ENCODE measurements at places on chromosomes 5 and 9.

GRCh38 chr5:13498279-13498678 is 446.2 kb downstream of the DNAH5 start:
- no peak for DNase-seq

DNA sequence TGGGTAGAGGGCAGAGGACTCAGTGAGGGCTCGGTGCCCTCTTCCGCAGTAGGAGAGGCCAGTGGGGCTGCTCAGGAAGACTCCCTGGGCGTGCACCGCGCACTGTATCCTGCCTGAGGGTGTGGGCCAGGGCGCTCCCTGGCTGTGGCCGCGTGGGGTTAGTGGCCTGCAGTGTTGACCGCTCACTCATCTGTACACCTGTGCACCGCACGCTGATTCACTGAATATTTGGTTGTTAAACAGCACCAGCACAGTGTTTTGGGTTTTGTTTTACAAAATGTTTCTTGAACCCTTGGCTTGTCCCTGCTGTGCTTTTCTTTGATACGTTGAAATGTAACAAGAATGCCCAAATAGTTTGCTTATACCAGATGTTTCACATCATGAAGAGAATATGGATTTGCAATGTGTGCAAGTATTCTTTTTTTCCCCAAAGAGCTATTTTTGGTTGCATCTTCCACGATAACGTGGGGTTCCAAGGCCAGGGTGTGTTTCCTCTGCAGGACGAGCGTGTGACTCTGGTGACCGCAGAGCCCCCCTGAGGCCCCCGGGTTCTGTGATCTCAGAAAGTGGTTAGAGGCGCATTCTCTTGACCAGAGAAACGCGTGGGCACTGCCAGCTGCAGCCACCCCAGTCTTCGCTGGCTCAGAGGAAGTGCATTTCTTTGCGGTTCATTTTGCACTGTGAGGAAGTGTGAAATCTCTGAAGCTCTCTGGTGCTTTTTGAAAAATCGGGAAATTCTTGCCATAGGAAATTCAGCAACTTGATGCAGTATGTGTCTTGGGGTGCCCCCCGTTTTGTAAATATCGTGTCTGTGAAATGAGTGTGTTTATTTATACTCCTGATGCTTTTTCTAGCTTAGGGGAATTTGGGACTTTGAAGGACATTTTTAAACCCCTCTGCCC is 46.9 kb downstream of the AHRR start:
- DNase-seq, result no peak

GRCh38 chr5:173326501-173326960 is 1.7 kb downstream of the STC2 start:
- DNase-seq, result no peak

DNA sequence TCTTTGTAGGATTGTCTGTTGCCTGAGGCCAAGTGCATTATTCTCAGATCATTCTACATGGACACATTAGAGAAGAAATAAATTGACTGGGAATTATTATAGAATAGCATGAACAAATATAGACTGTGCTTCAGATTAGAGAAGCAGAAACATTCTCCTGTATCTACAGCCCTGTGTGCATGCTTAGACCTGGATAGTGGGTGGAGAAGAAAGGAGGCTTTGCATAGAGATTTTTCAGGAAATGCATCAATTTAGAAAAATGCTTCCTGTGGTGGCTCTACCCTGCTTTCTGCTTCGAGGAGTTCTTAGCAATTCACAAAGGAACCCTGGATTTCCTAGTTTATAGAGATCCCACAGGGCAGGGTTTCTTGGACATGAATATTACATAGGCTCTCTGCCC is 66.7 kb downstream of the IRX1 start:
- no peak for DNase-seq

DNA sequence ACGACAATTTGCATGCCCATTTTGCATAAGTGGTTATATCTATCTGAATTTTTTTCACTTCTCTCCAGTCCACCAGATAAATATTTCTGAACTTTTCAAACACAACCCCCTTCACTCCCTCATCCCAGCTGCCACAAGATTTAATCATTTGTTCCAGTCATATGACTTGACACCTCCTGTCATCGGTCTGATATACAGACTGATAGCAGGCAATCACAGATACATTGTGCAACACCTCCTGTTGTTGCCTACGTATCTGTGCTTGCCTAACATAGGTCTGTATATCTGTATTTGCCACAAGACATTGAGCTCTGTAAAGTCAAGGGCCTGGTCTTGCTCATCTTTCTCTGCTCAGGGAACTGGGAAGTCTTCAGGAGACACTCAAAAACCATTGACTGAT is 65.6 kb downstream of the GNA14 start:
- no peak for DNase-seq

DNA sequence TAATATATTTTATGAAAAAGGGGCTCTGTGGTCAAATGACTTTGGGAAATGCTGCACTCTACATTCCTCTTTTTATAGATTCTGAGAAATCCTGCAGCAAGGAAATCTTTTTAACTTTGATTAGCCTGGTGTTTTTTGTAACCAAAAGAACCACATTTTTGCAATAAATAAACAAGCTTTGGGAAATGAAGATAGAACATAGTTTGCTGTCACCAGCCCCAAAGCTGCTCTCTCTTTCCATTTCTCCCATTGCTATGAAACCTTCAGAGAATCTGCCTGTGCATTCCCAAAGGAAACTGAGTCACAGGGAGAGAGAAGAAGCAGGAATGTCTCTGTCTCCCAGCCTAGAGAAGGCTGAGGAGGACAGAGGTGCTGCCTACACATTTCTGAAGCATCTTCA is 59.0 kb downstream of the COL15A1 start:
- DNase-seq, result no peak

DNA sequence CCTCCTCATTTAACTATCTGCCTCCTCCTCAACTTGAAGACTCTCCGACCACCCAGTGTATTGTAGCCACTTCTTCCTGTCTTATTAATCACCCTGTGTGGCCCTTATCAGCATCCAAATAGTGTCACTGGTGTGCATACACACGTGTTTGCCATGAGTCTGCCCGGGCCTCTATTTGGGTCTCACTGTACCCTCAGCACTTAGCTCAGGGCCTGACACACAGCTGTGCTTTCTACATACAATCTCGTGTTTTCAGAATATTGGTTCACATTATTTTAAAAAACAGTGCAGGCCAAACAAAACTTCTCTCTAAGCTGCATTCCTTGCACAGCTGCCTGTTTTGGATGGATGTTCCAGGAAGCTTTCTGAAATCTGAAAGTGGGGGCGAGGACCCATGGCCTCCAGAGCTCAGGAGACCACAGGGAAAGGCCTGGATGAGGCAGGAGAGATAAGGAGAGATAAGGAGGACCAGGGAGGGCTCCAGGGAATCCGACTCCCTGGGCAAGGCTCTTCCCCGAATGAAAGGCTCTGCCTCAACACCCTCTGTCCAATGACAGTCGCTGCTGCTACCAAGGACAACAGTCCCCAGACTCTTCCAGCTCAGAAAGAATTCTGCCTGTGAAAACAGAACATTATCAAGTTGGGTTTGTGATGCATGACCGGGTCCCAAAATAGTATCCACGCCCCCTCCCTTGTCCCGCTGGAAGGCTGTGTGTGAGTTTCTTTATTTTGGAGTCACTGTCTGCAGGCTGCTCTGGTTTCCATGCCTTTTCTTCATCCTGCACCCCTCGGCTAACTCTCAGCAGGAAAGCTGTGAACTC is 255.6 kb downstream of the NSG2 start:
- no peak for DNase-seq

GRCh38 chr9:127934248-127934647 is 3.4 kb downstream of the DPM2 start:
- no peak for DNase-seq

DNA sequence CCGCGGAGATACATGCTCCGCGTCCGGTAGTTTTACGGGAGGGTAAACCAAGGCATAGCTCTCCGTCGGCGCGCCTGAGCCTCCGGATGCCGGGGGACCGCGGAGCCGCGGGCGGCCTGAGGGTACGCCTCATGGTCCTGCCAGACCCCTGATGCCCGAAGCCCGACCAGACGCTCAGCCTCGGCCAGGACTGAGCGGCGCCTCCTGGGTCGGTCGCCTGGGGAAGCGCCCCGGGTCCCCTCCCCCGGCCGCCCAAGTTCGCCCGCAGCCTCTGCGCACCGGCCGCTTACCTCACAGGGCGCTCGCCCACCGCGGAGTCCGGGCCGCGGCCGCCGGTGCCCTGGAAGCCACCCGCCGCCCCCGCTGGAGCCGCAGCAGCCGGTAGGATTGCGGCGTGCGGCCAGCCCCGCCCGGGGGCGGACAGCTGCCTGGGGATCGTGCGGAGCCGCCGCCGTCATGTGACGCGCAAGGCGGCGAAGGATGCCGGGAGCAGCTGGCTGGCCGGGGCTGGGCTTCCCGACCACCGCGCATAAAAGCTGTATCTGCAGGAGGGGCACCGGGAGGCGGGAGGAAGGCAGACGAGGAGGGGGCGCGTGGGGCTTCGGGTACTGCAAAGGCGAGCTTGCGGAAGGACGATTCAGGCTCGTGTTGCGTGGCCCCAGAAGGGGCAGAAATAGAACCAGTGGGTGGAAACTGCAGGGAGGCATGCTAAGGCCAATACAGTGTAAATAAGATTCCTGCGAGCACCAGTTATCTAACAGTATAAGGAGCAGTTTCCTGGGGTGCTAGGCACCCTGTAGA is at the start of gene FBXO10:
Gene FBXO10, minus strand, starts transcription at position 460 of the 801 bp plus-strand sequence. CDS start 34,612 bp downstream, outside the sequence.
- no peak for DNase-seq

DNA sequence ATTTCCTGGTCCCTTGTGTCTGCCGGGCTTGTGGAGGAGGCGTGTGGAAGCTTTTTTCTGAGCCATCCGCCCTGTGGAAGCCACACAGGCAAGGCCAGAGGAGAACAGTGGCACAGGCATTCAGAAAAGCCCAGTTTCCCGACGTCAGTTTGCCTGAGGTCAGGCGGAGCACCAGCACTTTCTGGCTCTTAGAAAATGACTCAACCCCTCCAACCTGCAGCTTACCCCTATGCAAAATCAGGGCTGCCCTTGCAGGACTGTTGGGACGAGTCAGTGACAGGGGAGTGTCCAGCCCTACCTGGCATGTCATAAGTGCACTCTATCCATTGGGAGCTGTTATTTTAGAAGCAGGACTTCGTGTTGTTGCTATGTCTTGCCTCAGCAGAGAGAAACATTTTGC is 216.0 kb downstream of the NR3C1 start:
- no peak for DNase-seq

DNA sequence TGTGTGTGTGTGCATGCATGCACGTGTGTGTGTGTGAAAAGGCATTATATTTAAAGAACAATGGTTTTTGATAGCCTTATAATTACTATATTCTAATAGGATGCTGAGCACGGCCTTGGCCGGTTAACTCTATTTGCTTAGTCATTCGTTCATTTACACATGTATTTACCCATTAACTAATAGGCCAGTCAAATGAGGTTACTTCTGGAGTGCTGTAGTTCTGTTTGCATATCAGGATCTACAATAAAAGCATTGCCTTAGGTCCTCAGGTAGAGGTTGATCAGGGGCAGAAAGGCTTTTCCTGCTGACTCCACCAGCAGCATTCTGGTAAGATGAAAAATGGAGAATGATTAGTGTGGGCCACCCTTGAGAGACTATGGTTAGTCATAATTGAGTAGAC is 219.0 kb downstream of the COMMD10 start:
- no peak for DNase-seq

DNA sequence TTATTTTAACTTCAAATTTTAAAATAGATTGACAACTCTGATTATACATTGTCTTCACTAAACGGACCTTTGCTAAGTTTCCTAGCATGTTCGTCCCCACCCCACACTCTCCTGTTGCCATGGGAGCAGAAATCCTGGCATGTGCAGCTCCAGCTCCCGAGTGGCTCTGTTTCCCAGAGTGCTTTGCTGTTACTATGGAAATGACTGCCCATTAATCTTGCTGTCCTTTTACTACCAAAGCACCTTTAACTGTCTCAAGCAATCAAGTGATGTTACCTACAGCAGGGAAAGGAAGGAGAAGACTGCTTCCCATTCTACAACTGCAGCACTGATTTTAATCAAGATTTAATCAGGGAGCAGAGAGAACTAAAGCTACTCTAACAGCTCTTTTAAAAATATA is 212.0 kb upstream of the KIF2A start:
- no peak for DNase-seq

DNA sequence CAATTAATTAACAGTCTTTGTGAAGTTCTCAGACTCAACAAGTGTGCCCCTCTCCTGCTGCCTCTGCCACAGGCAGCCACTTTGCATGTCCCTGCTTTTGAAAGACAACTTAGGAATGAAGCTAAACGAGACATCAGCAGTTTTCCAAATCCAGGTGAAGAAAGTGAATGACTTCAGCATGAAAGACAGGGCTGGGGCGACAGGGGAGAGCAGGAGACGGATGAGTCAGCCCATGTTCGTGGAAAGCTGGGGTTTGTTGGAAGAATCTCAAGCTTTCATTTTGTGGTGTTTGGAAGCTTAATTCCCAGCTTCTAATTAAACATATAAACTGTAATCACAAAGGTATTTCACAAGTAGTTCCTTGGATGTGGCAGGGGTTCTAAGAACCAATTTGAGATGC is 207.8 kb upstream of the MAP3K1 start:
- no peak for DNase-seq

- no peak for DNase-seq
Observed at GRCh38 chr9:3475300-3476020, 50.3 kb downstream of the RFX3 start.

DNA sequence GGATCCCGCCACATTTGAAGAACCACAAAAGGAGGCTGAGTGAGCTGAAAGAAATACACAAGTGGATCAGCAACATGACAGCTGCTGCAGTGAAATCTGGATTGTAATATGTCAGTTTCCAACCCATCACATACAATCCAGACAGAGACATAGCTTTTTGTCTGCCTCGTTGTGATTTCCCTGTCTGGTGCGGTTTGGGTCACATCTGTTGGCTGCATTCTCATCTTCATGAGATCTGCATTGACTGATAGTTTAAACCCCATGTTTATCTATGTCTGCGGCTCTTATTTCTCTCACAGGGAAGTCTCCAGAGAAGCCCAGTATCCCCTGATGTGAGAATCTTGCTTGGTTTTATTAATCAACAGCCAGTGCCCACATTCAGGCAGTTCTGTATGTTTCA is 403.1 kb upstream of the ZNF608 start:
- no peak for DNase-seq

DNA sequence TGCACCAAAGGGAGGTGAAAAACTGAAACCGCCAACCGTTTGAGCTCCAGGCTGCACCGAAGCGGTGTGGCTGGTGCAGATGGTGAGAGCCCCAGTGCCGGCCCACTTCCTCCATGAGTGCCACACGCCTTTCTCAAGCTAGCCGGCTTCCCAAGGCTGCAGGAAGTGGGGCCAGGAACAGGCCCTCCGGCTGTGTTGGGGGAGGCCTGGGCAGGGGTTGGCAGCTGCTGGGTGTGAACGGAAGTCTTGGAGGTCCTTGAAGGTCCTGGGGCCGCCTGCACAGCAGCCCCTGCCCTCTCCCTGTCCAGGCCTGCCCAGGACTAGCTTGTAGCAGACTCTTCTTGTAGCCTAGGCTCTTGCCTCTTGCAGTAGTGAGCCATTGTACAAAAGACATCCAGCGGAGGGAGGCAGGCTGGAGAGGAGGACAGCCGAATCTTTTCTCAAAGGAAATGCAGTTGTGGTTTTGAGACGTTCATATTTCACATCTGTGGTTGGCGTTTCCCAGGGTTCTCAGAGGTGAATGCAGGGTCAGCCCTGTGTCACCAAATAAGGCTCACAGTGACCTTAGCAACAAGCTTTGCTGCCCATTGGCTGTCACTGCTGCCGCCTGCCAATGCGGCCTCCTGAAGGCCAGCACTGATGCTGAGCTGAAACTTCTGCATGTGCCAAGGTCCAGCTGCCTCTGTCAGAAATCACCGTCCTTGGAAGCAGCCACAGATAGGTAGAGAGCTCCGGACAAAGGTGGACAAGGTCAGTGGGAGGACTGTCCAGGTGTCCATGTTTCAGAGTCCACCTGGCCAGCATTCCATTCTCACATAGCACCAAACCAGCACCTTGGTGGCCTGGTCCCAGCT is 23.9 kb downstream of the IRF1 start:
- DNase-seq, result peak; percentile 46

- no peak for DNase-seq
Observed at GRCh38 chr5:173602423-173602822, 14.0 kb downstream of the BOD1 start.

- no peak for DNase-seq
Observed at GRCh38 chr9:121135642-121136041, 60.9 kb downstream of the CNTRL start.

Measured in stimulated activated CD8-positive, alpha-beta memory T cell treated with anti-CD3 and anti-CD28 coated beads, Interleukin-4, amount 100 ng/mL, for 1 hour (primary cell).